ENCODE measurements at places on chromosomes 5 and 9.

DNA sequence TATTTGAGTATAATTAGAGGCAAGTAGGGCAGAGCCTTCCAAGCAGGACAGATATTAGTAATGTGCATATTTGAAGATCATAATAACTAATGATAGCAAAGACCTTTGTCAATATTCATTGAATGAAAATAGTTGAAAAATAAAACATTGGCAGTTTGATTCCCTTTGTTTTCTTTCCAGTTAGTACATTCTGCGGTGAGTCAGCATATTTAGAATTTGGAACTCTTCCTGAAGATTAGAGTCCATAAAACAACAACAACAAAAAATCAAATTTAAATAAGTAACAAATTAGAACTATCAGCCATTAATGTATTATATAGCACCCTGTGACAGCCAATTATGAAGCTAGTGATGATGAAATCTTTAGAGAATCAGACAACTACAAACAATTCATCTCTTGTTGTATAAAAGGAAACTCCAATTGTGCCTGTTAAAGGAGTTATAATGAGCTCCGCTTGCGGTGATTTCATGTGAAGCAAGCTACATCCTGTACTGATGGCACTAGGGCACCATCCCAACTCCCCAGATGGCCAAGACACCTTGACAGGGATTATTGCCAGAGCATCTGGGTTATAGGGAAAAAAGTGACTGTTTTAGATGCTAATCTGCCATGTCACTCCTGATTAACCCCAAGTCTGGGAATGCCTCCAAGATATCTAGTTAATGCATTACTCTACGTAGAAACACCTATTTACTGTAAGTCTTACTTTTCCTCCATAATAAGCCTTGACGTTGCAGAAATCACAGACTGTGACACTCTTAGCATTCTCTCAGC is 6.8 kb downstream of the IFNA8 start:
- DNase-seq, result no peak

GRCh38 chr5:174418809-174419539 is 305.4 kb upstream of the MSX2 start:
- DNase-seq, result no peak

- no peak for DNase-seq
Measured at GRCh38 chr5:73136055-73136562, 15.7 kb downstream of the TMEM171 start.

- no peak for DNase-seq
Measured at GRCh38 chr5:10279328-10279727, 28.4 kb downstream of the CMBL start.

DNA sequence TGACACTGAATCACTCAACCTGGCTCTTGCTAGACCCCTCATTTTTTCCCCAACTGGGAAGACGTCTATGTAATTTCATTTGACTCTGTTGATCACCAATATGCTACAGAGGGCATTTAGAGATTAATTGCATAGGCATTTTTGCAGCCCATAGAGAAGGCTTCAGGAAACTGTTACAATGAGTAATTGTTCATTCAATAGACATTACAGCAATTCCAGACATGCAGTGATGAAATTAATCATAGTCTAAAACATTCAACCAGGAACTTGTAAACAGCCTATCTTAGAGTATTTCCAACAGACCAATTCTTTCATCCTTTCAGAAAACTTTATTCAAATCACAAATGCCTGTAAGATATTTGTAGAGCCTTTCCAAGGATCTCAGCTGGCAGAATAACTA is 122.3 kb downstream of the MARCHF11 start:
- DNase-seq, result no peak

GRCh38 chr9:82895822-82896110 is 167.2 kb downstream of the RASEF start:
- DNase-seq, result no peak

GRCh38 chr5:177358370-177358819 is 671 bp downstream of the RGS14 start:
- no peak for DNase-seq

DNA sequence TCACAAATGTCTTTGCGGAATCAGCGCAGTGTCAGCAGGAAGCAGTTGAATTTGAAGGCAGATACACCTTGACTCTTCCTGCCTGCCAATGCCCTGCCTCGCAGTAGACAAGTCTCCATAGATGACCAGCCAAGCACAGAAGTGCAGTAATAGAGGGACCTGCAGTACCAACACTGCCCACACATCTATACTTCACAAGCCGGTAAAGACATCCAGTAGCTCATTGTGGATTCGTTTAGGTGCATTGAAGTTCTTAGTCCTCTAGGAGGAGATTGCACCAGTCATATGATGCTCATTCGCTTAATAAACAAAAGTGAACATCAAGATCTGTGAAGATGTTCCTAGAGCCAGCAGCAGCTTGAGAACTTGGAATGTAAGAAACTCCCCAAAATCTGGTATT is 7.1 kb upstream of the IFNA2 start:
- DNase-seq, result no peak

DNA sequence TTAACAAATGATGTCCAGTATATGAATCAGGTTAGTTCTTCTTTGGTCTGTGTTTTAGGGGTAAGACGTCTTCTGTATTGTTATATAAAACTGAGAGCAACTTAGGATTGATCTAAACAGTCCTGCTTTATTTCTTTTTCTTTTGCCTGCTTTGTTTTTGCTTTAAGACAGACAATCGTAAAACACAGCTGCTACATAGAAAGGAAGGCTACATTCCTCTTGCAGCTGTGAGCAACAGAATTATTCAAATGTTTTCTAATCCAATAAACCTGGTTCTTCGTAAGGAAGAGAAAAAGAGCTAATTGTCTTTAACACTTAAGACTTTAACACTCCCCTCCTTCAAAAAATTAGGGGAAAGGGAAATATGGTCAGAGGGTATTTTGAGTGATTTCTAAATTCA is 14.6 kb downstream of the FGF1 start:
- no peak for DNase-seq

- DNase-seq, result no peak
Measured at GRCh38 chr5:151174612-151175101, 17.1 kb upstream of the ANXA6 start.

GRCh38 chr5:3026099-3026498 is 274.6 kb upstream of the IRX2 start:
- no peak for DNase-seq

DNA sequence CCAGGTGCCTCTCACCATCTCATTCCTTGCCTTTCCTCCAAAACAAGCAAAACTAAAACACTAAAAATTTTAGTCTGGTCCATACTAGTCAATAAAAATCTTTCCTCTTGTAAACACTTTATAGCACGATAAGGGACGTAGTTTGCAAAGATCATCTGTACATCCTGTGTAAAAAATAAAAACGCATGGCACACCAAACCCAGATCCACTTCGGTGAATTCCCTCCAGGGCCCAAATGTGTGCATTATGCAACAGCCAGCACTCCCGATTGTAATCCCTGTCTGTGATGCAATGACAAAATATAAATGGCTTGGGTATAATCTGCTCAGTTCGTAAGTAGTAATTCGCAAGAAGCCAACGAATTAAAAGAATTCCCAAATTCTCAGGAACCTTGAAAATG is 1.4 kb downstream of the FAM169A start:
- no peak for DNase-seq

GRCh38 chr9:116423149-116423548 is 264.0 kb upstream of the TRIM32 start:
- no peak for DNase-seq

GRCh38 chr9:89996773-89997172 is 392.0 kb downstream of the GADD45G start:
- no peak for DNase-seq

DNA sequence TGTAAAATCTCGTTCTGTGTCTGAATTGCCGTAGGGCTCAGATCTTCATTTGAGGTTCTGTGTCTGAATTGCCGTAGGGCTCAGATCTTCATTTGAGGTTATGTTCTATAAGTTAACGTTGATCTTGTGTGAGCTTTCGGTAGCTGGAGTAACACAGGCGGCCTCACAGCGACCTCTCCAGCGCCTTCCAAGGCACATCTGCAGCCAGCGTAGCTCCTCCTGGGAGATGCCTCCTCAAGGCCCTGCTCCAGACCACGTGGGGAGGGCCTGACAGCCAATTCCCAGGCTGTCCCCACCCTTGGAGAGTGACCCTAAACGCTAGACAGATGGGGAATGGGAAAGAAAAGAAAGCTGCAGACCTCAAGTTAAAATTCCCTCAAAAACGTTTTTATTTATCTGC is 8.7 kb upstream of the AHRR start:
- no peak for DNase-seq

DNA sequence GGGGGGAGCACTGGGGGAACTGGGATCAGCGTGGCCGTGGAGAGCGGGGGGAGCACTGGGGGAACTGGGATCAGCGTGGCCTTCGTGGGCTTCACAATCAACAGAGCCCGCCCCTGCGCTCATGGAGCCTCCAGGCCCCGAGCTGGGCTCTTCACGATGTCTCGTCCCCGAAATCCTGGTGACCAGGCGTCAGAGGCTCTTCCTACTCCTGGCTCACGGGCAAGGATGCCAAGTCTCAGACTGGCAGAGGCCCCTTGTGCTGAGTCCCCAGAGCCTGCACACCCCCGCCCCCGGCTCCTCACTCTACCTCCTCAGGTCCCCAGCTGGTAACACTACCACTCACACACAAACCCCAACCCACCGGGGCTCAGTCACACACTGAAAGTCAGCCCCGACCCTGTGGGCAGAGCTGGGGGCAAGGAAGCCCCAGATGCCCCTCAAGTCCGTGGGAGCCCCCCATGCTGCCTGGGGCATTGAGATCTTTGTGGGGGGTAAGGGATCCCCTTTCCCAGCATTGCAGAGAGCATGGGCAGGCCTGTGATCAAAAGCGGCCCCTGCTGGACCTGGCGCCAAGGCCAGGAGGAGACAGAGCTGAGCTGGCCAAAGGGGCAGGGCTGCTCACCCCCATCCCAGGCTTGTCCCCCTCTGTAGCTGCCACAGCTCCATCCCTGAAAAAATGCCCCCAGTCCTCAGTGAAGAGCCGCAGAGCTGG is 26.7 kb downstream of the LHX3 start:
- DNase-seq, result no peak

- DNase-seq, result no peak
Measured at GRCh38 chr5:107477492-107477891, 193.2 kb downstream of the EFNA5 start.

- no peak for DNase-seq
Measured at GRCh38 chr9:110078604-110079003, 129.4 kb downstream of the C9orf152 start.

DNA sequence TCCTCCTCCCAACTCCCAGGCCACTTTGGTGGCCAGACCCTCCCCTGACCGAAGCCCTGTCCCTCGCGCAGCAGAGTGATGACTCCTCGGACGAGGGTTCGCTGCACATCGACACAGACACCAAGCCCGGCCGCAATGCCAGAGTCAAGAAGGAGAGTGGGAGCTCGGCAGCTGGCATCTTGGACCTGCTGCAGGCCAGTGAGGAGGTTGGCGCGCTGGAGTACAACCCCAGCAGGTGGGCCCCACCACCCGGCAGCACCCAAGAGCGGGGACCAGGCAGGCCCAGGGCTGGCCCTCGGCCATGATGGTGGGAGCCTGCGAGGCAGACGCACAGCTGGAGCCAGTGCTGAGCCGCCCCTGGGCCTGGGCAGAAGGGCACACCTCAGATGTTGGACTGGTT is 90.6 kb downstream of the PHF2 start:
- no peak for DNase-seq

DNA sequence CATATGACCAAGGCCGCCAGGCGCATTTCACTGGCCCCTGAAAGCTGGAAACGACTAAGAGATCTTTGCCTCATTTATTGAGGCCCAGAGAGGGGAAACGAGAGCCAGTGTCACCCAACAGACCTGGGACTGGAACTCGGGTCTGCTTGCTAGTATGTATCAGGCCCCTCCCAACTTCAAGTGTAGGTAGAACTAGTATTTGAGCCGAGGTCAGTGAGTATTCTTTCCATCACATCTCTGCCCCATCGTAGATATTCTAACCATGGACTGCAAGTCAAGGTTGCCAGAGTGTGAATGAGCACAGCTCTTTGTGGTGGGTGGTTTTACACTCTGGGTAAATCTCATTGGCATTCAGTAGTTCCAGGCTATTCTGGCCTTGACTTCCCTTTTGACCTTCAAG is 42.2 kb downstream of the GPR107 start:
- no peak for DNase-seq

GRCh38 chr5:167104351-167104750 is 1187.1 kb upstream of the WWC1 start:
- DNase-seq, result no peak

Measured in cortex of kidney (tissue), 1 donor.